ENCODE measurements at places on chromosomes 1 and 21.
A peak's percentile ranks its signal among the peaks of the same experiment; 100 is the strongest.

GRCh38 chr1:95941121-95941798 is 707.2 kb downstream of the RWDD3 start:
- no peak for DNase-seq

DNA sequence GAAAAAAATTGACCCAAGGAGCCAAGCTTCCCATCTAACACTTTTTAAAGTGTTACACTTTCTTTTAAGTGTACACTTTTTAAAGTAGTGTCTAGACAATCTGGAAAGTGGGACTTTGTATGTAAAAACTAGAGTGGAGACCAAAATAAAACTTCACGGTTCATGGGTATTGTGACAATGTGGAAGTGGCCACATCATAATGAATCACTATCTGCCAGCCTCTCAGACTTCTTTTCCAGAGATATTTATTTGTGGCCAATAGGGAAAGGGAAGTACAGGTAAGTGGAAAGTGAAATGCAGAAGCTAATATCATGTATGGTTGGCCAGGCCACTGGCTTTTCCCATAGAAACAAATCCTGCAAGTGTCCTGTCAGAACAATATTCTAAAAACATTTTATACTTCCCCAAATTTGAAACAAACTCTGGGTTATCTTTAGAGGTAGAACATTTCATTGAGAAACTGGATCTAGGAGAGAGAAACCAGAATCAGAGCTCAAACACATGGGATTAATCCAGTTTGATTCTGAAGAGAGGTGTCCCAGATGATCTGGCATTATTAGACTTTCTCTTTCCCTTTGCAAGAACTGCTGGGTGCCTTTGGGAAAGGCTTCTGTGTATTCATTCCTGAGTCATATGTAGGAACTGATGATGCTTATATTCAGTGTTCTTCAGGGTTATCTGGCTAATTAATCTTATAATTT is 2.0 kb downstream of the TNFSF18 start:
- DNase-seq = no peak

- DNase-seq = no peak
These were observed 220.0 kb upstream of the GREM2 start for GRCh38 chr1:240831922-240832321.

DNA sequence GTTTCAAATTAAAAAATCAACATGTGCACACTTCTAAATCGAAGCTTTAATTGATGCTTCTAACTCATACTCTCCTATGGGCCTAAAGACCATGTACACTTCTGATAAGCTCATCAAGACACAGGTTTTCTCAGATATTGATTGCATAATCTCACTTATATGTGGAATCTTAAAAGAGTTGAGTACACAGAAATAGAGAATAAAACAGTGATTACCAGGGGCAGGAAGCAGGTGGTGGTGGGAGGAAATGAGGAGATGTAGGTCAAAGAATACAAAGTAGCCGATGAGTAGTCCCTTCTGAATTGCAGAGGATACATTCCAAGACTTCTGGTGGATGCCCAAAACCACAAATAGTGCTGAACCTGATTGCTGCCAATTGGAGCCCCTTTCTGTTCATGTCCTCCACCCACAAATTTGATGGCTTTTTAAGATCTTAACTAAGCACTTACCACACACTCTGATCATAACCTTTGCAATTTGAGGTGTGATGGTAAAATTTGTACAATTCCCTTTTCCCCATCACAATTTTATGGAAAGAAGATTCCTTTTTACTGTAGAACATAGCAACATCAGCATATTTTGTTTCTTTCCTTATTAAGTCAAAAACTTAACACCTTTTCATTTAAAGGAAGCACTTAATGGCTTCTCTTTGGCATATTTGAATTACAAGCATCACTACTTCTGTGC is 3.3 kb upstream of the CD1B start:
- DNase-seq = no peak

- DNase-seq = no peak
These were observed 807.3 kb upstream of the RGS18 start for GRCh38 chr1:191350938-191351337.

DNA sequence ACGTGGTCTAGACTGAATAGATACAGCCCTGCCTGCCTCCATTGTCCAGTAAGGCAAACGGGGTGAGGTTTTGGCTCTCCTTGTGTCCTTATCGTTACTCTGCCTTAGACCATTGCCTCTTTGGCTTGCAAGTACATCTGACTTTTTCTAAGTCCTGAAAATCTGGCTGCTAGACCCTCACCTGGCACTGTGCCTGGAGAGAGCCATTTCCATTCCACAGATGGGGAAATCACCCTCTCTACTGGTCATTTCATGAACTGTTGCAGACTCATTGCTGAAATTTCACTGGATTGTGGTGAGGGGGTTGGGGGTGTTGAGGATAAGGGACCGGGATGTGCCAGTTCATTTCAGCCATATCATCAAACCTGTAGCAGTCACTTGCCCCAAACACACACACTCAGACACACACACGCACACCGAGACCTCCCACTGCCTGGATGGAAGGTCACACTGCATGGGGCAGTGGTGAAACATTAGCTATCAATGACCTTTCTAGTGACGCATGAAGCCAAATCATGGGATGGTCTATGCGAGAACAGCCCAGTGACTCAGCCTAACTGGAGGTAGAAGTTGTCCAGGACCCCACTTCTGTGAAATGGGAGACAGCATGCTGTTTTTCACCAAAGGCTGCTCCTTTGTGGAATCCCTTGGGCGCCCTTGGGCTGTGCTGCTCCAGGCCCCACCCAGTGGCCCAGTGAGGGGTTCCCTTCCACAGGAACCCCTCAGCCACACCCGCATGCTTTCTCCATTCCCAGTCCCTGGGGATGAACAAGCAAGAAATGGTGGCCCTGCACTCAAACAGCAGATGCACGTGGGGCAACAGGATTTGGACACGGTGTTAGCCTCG is 34.9 kb upstream of the VASH2 start:
- no peak for DNase-seq

DNA sequence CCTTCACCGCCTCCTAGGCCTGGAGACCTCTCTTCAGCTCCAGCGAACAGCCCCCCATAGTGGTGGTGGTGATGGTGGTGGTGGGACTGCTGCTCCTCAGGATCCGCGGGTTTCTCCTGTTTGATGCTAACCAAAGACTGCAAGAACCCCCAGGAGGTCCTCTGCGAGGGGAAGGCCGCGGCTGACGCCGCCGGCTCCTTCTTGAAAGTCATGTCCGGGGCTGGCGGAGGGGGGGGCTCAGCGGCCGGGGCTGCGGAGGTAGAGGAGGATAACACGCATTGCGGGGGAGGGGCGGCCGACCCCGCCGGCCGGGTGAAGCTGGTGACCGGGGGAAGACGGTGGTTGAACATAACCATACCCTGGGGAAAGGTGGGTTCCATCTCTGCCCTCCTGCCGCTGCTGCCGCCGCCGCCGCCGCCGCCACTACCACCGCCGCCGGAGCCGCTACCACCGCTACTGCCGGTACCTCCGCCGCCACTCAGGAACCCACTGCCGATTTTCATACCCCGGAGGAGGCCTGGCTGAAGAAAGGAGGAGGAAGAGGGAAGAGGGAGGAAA is 554 bp downstream of the ZNF281 start:
- peak; percentile 19 for DNase-seq

GRCh38 chr1:12206792-12207424 is 22.9 kb upstream of the VPS13D start:
- no peak for DNase-seq

GRCh38 chr1:219945795-219946194 is 17.4 kb upstream of the SLC30A10 start:
- no peak for DNase-seq

DNA sequence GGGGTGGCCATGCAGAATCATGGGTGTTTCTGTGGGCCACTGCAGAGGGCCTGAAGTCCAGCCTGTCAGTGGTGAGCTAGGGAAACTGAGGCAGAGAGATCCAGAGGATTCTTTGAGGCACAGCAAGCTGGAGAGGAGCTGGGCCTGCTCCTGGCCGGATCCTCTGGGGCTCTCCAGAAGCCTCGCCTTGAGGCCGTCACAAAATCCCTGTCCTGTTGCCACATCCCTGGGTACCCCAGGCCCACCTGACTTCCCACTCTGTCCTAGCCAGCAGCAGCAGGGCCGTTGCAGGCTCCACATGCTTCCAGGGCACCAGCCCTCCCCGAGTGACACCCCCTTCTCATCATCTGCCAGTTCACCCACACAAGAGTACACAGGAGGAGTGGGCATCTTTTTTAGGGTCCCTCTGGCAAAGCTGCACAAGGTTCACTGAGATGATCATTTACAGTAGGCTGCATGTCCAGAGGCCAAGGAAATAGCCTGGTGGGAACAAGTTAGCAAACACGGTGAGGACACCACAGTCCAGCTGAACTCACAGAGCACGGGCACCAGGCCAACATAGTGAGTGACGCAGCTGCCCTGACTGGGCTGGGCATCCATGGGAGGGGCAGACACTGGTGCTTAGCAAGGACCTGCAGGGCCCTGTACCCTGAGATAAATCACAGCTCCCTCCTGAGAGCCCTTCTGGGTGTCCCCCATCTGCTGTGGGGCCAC is 25.1 kb upstream of the TSPEAR start:
- no peak for DNase-seq

DNA sequence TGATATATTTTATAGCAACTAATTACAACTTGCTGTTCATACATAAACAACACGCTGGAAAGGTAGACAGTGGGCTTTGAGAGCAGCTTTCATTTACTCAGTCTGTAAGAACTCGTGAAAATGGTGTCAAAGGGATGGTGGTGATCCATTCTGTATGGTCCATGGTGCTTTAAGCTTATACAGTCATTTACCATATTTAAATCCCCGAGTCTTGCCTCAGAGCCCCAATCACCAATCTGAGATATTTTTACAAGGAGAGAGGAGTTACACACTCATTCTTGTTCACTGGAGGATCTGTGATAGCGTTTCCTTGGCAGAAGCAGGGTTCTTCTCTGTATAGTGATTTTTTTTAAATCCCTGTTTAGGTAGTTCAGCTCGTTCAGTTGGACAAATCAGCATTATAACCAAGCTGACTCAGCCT is 694.6 kb downstream of the USP25 start:
- DNase-seq = no peak

DNA sequence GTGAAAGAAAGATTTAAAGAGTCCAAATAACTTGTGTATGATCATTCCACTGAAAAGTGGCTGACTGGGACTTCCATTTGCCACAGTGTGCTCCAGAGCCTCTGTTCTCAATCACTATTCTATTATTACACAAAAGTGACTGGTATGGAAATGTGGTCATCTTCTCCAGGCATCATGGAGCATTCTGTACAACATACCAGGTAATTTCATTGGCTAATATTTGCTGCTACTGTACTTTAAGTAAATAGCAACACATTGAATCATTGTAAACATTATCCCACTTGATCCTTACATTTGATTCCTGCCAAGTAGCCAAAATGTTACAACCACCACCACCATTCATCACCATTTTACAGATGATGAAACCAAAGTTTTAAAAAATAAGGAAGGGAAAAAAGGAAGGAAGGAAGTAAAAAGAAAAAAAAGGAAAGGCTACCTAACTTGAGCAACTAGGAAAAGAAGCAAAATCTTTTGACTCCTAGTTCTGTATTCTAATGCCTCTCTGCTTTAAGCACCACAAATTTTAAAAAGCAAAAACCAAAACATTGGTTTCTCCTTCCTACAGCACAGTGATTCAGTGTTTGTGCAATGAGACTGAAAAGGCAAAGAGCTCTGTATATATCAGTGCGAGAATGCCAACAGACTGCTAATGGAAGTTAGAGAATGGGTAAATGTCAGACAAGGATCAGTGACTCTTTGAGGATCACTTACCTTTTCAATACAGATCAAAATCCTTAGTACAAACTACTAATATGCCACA is 361.4 kb upstream of the PTBP2 start:
- no peak for DNase-seq

DNA sequence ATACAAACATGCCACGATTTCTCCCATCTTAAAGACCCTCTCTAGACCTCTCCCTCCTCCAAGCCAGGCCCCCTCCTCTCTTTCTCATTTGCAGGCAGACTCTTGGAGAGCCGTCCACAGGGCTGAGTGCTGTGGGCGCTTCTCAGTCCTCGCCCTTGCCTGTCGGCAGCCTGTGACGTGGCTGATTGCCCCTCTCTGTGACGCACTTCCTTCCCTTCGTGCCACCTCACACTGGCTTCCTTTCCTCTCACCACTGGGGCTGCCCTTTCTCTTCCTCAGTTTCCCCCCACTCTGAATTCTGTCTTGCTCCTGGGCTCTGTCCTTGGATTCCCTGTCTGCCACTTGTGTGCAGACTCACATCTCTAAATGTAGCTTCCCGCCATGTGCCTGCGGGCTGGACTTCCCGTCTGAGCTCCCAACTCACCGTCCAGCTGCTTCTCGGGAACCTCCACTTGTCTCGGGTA is 227.2 kb downstream of the CAMTA1 start:
- DNase-seq = no peak

- no peak for DNase-seq
These were observed 4.0 kb downstream of the KDM1A start for GRCh38 chr1:23023174-23023845.

DNA sequence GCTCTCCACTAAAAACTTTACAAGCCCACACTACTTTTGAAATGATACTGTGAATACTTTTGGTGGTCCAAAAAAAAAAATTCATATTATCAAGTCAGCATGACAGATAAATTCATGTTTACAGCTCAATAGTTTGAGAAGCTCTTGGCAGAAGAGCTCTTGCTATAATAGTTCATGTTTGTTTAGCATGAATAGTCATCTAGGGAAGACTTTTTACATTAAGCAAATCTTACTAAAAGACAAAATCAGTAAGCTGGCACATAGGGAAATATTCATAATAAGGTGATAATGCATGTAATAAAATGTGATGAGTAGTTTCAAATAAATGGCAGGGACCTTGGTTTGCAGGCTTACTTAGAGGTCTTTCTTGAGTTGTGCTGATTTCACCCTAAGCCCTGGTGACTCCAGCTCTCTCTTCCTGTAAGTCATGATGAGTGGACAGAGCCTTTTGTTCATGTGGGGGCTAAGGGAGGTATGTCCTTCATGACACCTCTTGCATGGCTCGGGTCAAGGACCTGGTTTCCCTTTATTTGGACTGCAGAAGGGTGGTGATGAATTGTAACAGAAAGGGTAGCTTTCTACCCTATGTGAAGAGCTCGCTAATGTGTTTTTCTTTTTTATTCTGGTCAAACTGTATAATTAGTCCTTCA is 166.7 kb downstream of the GABPA start:
- DNase-seq = no peak

DNA sequence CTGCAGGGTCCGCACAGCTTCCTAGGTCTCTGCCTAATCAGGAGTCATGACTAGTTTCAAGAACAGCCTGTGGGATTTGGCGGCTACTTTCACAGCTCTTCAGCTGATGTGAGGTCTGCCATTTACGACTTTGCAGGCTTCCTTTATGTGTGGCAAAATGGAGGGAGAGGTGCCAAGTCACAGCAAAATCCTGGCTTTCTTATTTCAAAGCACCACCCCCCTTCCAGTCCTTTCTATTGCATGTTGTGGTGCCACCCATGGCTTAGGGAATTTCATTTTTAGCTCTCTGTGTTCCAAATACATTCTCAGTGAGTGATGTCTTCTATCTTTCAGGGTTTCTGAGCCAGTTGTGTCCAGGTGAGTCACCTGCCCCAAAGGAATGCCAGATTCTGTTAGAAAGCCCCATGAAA is 75.1 kb upstream of the WLS start:
- no peak for DNase-seq

- DNase-seq = no peak
These were observed 5.7 kb downstream of the CTPS1 start for GRCh38 chr1:40985161-40985560.

- peak; percentile 40 for DNase-seq
These were observed 90.7 kb upstream of the VAMP3 start for GRCh38 chr1:7680207-7680954.
